Tibial artery (tissue), 4 donors: ENCODE measurements at places on chromosomes 11 and 22.

DNA sequence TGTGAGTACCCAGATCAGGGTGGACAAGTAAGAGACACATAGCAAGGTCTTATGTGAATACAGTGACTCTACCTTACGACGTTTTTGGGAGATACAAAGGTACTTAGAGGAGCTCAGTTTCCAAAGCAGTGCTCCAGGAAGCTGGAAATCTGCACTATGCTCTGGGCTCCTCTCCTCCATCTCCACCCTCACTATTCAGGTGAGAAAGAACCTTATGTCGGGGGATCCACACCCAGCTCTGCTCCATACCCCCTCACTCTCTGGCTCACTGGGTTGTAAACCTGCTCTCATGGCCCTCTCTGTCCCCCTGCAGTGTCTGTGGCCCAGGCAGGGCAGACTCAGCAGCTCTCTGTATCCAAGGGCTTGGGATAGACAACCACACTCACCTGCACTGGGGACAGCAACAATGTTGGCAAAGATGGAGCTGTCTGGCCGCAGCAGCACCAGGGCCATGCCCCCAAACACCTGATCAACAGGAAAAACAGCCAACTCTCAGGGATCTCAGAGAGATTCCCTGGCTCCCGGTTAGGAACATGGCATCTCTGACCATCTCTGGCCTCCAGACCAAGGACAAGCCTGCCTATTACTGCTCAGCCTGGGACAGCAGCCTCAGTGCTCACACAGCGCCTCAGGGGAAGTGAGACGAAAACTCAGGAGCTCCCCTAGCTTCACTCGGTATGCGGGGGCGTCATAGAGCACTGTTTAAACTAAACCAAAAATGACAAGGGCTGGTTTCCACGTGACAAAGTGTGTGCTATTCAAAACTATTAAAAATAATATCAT lies 60.9 kb upstream of the TOP3B start:
- DNase-seq = no peak

DNA sequence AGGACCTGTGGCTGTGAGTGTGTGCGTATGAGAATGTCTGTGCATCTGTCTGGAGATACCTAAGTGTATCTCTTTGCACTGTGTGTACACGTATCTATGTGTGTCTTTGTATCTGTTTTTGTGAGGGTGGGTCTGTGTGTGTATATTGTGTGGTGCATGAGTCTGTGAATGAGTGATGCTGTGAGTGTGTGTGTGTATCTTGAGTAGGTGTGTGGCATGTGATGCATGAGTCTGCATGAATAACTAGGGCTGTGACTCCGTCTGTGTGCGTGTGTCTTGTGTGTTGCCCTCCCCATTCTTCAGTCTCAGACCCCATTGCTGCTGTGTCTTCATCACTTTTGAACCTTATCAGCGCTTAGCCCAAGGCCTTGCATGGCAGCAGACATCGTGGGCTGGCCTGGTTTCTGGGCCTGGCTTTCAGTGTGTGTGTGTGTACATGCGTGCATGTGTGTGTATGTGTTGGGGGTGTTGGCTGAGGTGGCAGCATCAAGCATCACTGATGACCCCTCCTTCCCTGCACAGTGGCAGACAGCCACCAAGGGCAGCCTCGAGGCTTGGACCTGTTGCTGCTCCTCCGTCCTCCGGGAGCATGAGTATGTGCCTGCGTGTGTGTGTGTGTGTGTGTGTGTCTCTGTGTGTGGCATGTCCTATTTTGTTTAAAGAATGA lies 1.4 kb downstream of the SGSM1 start:
- peak; percentile 75 for DNase-seq

DNA sequence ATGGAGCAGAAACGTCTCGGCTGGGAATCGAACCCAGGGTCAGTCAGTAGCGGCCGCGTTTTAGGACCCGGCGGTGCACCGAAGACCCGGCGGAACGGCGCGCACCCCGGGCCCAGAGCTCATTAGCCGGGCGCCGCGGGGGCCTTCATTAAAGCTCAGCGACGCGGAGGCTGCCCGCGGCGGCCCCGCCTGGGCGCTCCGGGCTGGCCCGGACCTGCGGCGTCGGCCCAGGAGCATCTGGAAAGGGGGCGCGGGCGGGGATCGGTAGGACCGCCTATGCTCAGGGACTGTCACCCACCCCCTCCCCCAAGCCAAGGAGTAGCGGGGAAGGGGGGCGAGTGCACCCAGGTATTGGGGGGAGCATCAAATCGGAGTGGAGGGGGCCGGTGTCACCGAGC lies 52.2 kb downstream of the CYTH4 start:
- DNase-seq = no peak

DNA sequence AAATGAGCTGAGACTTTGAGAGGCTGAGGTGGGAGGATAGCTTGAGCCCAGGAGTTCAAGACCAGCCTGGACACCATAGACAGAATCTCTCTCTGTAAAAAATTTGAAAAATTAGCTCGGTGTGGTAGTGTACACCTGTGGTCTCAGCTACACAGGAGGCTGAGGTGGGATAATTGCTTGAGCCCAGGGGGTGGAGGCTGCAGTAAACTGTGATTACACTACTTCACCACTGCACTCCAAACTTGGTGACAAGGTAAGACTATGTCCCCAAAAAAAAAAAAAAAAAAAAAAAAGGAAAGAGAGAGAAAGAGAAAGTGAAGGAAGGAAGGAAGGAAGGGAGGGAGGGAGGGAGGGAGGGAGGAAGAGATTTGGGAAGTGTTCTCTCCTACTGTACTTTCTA lies 25.3 kb downstream of the RRP8 start:
- DNase-seq = no peak

DNA sequence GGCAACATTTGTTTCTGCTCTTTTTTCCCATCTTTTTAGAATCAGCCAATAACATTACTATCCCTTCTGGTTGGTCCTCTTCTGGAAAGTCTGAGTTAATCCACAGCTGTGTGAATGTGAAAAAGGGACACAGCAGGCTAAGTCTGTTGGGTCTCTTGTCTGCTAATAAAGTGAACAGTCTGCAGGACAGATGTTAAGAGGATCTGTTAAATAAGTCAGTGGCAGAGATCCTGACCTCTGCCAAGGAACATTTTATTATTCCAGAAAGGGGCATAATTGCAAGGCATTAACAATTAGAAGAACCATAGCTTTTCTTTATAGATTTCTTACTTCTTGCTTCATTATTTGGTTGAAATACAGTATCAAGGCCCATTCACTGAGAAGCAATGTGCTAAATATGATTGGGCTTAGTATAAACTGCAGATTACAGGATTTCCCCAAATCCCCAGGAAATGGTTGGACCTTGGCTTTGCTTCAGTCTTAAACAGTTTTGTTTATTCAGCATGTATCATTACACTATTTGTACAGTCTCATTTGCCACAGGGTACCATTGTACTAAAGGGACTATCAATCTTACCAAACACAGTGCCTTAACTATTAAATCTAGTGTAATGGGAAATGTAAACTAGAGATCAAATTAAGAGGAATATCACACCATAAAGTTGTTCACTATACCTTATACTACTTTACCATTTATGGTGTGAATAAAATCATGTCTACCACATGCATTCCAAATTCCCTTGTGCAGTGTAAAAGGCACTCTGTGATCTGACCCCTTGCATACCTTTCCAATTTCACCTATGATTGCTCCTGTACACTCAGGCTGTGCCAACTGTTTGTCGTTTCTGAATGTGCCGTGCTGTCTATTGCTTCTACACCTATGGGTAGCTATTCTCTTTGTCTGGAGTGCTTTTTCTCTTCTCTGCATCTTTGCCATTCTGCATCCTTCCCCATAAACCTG lies 274.0 kb downstream of the SOX6 start:
- no peak for DNase-seq

DNA sequence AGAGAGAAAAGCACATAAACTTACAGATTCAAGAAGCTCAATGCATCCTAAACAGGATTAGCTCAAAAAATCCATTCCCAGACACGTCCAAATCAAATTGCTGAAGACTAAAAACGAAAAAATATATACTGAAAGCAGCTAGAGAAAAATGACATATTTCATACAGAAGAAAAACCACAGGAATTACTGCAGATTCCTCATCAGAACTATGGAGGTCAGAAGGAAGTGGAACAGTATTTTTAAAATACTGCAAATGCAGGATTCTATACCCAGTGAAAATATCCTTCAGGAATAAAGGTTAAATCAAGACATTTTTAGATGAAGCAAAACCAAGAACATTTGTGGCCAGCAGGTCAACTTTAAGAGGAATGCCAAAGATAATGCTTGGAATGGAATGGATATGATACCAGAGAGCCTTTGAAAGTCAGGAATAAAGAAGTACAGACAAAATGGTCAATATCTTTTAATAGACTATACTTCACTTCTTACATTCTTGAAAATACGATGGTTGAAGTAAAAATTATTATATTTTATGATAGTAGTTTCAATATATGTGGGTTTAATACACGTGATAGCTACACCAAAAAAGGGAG lies 352.9 kb downstream of the CTTN start:
- no peak for DNase-seq

DNA sequence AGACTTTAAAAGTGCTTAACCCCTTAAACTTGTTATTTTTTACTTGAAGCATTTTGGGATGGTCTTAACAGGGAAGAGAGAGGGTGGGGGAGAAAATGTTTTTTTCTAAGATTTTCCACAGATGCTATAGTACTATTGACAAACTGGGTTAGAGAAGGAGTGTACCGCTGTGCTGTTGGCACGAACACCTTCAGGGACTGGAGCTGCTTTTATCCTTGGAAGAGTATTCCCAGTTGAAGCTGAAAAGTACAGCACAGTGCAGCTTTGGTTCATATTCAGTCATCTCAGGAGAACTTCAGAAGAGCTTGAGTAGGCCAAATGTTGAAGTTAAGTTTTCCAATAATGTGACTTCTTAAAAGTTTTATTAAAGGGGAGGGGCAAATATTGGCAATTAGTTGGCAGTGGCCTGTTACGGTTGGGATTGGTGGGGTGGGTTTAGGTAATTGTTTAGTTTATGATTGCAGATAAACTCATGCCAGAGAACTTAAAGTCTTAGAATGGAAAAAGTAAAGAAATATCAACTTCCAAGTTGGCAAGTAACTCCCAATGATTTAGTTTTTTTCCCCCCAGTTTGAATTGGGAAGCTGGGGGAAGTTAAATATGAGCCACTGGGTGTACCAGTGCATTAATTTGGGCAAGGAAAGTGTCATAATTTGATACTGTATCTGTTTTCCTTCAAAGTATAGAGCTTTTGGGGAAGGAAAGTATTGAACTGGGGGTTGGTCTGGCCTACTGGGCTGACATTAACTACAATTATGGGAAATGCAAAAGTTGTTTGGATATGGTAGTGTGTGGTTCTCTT lies 2.8 kb downstream of the MALAT1 start:
- peak; percentile 18 for DNase-seq

GRCh38 chr11:48019595-48019994 lies 39.2 kb downstream of the PTPRJ start:
- no peak for DNase-seq

DNA sequence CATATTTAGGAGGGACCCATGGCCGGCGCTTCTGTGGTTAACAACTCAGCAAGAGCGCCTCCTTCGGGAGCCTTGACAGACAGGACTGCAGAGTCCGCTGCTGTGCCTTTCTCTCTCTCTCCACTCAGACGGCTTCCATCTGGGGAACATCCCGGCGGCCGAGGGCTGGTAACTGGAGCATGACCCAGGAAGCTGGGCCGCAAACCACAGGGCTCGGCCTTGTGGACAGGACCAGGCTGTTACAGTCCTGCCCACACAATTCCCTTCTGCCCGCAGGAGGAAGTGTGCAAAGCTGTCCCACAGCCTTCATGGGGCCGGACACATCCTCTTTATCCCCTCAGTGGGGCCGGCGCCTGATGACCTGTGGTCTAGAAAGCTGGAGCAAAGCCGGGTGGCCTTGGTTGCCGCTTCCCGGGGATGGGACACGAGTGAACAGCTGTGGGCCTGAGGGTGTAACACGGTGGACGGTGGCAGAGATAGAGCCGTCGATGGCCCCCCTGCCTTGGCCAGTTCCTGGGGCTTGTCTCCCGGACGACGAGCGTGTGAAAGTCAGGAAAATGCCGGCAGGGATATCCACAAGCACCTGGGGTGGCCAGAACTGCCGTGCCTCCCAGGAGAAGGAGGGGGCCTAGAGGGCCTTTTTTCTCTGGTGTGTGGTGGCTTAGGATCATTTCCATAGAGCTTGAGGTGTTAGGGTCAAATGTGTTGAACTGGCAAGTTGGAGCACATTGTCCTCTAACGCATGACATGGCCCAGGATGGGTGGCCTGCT lies 50.1 kb downstream of the FBLN1 start:
- peak; percentile 56 for DNase-seq

GRCh38 chr11:2792381-2793250 lies 92.8 kb upstream of the KCNQ1OT1 start:
- DNase-seq = peak; percentile 59

- no peak for DNase-seq
These were observed at the start of gene KCNJ5 for GRCh38 chr11:128890543-128891368. Gene KCNJ5 (plus strand): TSS chr11:128891356. CDS start chr11:128911274, 19,918 bp downstream.

DNA sequence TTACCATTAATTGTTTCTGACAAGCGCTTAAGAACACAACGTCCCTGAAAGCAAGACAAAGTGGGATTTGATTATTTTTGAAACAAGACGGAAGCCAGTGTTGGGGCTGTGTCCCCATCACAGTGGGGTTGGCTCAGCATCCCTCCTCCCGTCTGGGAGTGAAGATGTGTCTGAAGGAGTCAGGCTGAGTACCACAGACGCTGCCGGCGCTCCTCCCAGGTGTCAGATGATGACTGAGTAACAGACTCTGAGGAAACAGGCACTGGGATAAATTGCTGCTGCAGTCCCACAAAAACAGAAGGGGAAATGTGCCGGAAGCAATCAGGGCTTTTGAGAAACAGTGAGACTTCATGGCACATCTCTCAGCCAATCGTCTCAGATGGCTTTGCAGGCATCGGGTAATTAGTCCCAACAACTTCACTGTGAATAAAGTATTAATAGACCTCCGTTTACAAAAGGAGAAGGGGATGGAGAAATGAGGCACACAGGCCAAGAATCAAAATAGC lies 266.7 kb downstream of the OPCML start:
- DNase-seq = no peak

GRCh38 chr22:22034469-22035132 lies 52.0 kb upstream of the TOP3B start:
- no peak for DNase-seq

DNA sequence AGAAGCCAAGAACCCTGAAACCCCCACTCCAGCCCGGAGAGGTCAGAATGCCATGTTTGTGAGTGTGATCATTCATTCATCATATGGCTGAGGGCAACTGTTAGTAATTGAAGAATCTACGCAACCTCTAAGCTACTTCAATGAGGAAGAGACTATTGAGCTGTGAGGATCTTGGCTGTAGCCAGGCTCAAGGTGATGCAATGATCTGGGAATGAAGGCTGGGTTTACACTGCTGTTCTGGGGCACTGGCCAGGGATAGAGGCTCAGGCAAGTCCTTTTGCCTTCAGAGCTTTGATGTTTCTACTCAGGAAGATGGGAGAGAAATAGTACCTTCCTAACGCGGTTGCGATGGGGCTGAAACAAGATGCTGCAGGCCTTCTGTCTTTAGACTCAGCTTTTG lies 12.9 kb downstream of the CRYBB2 start:
- DNase-seq = no peak

DNA sequence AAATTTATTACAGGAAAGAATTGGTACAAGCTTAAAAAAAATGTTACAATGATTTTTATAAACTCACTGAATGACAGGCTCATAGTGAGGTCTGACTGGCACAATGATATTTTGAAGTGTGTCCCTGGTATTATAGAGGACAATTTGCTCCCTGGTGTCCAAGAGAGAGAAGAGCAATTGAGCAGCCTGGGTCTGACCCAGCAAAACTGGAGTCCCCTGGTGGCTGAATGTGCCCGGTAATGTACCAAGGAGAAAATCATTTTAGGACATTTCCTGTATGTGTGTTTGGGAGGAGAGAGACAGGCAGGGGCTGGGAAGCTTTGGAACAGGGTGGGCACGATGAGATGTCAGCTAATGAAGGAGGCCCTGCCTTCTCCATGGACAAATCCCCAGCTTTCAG lies 125.3 kb downstream of the APOL5 start:
- no peak for DNase-seq

- no peak for DNase-seq
These were observed 8.1 kb upstream of the NEU3 start for GRCh38 chr11:74980634-74981033.
